Stimulated activated CD8-positive, alpha-beta memory T cell treated with anti-CD3 and anti-CD28 coated beads, Interleukin-4, amount 100 ng/mL, for 24 hours (primary cell): ENCODE measurements at places on chromosomes 1 and 21.

DNA sequence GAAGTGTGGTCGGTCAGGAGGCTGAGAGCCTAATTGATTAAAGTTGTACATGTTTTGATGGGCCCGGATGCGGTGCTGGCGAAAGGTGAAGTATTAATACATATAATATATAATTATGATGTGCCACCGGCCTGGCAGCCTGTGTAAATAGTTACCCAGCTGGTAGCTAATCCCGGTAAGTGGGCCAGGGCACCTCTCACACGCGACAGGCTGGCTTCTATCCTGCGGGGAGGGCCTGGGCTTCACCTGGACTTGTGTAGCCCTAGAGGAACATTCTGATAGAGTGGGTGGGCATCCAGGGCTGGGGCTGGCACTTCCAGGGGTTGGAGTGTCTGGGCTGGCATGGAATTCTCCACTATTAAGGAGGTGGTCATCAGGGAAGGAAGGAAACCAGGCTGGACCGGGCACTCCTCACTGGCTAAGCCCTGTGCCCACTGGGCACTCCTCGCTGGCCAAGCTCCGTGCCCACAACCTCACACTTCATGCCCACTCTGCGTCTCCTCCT lies 48.3 kb downstream of the IGSF21 start:
- no peak for DNase-seq

DNA sequence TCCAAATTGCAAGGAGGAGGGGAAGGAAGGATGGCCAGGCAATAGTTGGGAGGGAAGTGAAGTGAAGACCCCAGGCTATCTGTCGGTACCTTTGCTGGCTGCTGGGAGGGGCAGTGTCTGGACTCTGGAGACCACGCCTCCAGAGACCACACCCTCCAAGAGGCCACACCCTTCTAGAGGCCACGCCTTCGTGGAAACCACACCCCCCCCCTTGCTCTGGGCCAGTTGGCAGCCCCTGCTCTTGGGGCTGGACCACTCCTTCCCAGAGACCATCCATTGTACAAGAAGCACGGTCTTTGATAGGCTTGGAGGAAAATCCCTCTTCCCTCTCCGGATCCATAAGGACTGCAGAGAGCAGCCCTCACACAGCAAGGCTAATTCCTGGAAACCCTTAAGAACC lies 73.1 kb downstream of the RYR2 start:
- DNase-seq = no peak

GRCh38 chr1:54255026-54255702 lies 55.2 kb downstream of the MRPL37 start:
- no peak for DNase-seq

DNA sequence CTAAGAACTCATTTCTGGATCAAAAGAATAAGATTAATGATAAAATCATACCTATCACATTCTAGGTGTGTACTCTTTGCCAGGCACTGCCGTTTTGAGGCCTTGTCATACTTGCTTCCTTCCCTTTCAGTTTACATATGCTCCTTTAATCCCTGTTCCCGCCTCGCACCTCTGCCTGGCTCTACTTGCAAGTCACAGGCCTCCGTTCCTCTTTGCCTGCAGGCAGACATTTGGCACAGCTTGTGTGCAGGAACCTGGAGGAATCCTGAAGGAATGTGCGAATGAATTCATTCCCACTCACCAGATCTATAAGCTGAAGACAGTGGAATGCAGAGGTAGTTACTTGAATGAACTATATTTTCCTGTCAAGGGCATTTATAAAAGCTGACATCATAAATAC lies 13.8 kb downstream of the WLS start:
- DNase-seq = no peak

- no peak for DNase-seq
Measured at GRCh38 chr1:113353580-113353979, 36.7 kb upstream of the MAGI3 start.

DNA sequence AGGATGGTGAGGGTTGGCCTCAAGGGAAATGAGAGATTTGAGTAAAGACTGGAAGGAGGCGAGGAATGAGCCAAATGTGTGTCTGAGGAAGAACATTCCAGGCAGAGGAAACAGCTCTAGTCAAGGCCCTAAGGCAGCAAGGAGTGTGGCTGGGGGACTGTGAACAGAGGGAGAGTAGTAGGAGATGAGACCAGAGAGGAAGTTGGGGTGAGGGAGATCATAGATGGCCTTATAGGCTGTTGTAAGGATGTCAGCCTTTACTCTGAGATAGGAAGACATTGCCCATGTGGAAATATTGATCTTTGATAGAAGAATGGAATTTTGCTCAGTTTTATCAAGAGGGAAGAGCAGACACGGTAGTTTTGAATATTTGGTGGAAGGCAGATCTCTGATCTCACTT lies 55.2 kb upstream of the ARTN start:
- no peak for DNase-seq
